ENCODE measurements at places on chromosomes 5 and 9.

DNA sequence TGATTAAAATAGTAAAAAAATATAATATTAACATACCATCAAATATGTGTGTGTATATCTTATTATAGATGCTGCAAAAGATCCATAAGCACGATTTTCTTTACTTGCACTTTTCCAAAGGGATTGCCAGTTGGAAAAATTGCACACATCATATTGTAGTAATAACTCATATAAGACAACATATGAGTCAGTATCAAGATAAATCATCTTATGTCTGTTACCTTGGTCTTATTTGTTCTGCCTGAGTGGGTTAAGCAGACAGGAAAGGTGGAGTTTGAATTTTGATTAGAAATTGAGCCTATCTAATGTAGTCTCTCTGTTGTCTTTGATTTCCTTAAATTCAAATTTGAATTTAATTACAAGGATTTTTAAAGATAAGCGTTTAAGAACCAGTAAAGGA is 24.6 kb downstream of the LYSMD3 start:
- no peak for DNase-seq

- no peak for DNase-seq
Observed at GRCh38 chr9:122234022-122234748, 5.4 kb upstream of the LHX6 start.

GRCh38 chr5:100898504-100899346 is 4.4 kb downstream of the ST8SIA4 start:
- DNase-seq = no peak

- DNase-seq = no peak
Observed at GRCh38 chr5:40436535-40437237, 243.0 kb upstream of the PTGER4 start.

DNA sequence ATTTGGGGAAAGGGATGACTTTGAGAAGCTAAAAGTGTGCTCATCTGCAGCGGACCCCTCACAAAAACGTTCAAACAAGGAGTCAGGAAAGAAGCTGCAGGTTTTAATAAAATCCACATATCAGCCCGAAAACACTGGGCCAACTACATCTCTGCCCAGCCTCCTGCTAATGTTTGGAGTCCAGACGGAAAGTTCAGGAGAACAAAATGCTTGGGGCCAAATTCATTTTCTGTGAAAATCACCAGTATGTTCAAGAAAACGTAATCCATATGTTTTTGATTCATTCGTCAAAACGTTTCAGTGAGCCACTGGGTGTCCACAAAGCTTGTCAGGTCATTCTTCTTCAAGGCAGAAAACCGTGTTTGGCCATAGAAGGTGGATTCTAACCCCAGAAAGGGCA is 87.5 kb upstream of the GAS1 start:
- DNase-seq = no peak

DNA sequence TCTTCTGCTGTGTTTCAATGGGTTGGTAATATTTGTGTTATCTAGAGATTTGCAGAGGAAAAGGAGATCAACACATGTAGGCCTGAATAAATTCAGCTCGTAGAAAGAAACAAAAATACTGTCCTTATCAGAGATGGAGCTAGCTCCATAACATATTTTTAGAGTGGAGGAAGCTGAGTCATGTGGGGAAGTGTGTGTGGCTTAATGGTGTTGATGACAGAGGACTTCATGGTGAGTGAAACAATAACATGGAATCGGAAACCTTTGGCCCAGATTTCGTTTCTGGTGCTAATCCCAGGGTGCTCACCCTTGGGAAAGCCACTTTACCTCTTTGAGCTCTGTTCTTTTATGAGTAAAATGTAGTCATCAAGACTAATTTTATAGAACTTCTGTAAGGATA is 825.0 kb downstream of the TLR4 start:
- DNase-seq = peak; percentile 85

DNA sequence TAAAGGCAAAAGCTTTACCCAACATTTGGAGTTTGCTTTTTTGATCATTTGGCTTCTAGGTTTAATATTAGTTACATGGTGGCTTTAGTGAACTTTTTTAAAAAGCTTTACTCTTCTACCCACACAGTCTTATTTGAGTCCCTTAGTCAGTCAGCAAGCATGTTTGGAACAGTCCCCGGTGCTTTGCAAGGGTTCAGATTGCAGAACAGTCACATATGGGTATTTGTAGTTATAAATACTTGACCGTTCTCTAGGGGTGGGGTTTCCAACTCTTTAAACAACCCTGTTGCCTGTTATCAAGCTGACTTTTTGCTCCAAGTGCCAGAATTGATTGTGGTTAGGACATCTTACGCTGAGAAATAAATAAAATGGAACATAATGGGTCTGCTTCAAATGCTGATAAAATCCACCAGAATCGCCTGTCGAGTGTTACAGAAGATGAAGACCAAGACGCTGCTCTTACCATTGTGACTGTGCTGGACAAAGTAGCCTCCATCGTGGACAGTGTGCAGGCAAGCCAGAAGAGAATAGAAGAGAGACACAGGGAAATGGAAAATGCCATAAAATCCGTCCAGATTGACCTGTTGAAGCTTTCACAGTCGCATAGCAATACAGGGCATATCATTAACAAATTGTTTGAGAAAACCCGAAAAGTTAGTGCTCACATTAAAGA is at the start of gene CAVIN4:
Gene CAVIN4 (plus strand): TSS at position 304 of the 673 bp plus-strand sequence. CDS start 65 bp downstream, at position 369.
- no peak for DNase-seq

DNA sequence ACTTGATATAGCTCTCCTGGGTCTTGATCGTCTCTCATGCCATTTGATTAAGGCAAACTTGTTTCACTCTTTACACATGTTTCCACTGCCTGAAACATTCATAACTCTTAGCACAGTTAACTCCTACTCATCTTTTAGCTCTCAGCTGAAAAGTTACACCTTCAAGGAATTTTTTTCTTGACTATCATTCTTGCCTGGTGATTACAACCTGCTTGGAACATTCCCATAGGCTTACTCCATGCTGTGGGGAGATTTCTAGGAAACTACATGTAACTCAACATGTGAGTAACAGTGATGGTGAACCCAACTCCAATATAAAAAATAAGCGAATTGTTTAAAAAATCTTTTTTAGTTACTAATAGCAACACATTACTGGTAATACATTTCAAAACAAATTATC is 224.1 kb upstream of the MPDZ start:
- no peak for DNase-seq

- DNase-seq = no peak
Observed at GRCh38 chr5:177434437-177434836, 8.0 kb downstream of the GRK6 start.

DNA sequence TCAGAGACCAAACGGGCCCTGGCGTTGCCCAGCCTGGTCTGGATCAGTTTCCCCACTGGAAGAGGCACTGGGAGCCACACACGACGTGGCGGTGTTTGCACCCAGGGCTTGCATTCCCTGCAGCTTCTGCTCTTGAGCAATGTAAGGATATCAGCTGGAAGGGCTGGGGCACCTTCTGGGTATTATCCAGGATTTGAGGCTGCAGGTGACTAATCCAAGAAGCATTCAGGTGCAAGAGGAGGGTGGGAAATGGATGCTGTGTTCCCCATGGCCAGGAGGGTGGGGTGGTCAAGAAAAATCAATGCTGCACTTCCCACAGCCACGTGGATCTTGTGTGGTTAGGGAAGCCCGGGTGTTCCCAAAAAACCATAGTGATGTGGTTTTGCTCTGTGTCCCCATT is 430.9 kb downstream of the IRX2 start:
- no peak for DNase-seq

DNA sequence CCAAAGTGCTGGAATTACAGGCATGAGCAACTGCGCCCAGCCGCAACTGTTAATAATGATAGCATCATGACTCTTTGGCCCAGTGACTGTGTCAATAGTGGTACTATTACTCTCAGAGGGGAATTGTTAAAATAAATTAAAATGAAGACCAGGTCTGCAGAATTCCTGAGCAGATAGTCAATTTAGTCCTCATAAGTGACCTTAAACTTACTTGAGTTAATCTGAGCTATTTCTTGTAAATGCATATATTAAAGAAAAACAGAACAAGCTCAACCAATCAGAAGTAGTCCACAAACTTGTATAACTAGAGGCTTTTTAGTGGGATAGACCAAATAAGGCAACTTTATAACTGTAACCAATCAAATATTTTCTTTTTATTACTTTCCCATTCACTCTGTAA is 1.7 kb upstream of the RECK start:
- no peak for DNase-seq

GRCh38 chr9:31837211-31837610 is 547.2 kb upstream of the ACO1 start:
- no peak for DNase-seq

- no peak for DNase-seq
Observed at GRCh38 chr5:66675406-66675805, 79.2 kb downstream of the MAST4 start.

DNA sequence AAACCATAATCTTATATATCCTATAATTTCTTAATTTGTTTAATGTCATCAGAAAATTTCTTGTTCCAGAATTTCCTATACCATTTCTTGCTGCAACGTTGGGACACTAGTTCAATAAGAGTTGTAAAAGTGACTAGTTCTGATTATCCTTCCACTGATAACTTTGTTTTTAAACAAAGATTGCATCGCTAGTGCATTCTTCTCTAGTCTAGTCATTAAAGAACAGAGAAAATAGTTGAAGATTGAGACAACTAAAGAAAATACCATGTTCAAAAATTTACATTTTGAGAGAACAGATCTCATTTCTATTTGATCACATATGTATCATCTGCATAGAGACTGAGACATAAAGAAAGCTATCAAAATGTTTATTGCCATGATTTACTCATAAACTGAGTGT is 1888.2 kb downstream of the EFNA5 start:
- no peak for DNase-seq

GRCh38 chr9:34405719-34406118 is 29.0 kb upstream of the MYORG start:
- no peak for DNase-seq

DNA sequence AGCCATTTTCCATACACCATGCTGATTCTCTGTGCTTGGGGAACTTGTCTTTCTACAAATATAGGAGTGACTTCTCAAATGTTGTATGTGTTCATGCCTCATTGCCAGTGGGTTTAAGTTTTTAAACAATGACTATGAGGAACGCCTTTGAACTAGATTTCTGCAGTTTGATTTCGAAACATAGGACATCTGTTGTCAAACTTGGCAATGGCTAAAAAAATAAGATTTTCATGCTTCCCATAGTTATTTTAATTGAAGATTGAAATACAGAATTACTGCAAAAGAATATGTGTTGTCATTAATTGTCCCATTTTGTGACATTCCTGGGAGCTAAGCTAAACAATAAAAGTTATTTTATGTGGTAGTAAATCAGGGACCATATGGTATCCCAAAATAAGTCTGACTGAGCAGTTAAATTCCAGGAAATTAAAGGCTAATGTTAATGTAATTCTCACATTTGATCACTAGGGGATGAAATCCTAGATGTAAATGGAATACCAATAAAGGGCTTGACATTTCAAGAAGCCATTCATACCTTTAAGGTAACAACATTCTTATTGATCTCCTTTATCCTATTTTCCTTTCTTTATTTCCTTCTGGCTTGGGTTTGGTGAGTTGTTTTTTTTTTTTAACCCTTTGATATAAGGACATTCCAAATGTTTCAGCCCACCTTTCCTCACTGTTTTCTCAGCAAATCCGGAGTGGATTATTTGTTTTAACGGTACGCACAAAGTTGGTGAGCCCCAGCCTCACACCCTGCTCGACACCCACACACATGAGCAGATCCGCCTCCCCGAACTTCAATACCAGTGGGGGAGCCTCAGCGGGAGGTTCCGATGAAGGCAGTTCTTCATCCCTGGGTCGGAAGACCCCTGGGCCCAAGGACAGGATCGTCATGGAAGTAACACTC is 116.7 kb downstream of the GOLPH3 start:
- no peak for DNase-seq

GRCh38 chr9:5714501-5715401 is 85.8 kb downstream of the RIC1 start:
- DNase-seq = no peak

DNA sequence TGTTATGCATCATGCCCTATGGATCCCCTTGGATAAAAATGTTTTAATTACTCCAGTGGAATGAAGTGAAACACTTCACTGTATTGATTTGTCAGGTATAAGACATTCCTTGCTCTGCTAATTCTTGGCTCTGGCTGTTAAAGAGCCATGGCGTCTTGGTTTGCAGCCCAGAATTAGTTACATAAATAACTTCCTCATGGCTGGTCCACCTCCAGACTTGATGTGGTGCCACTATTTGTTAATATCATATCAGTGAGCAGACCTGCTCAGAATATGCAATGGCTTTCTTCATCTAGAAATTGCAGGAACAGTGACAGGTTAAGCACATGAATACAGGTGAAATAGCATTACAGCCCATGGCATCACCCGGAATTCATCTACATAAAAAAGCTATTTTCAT is 446.9 kb upstream of the GRIN3A start:
- DNase-seq = no peak

GRCh38 chr5:118008779-118009178 is 979.6 kb downstream of the DTWD2 start:
- DNase-seq = no peak

- DNase-seq = no peak
Observed at GRCh38 chr5:159419576-159419975, 89.3 kb upstream of the IL12B start.

GRCh38 chr5:178150977-178151734 is 2.5 kb downstream of the NHP2 start:
- no peak for DNase-seq

DNA sequence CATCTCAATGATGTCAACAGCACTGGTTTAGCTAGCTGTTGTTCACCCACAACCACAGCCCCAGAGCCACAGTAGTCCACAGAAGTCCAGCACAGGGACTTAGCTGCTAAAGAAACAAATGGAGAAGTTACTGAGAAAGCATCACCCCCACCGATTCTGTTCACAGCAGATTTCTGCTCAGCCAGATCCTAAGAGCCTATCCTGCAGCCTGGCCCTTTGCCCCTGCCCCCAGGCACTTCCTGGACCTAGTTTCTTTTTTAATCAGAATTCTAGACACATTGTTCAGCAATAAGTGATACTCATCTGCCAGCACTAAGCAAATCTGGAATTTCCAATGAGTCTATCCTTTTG is 7.4 kb downstream of the B4GALT1 start:
- DNase-seq = no peak

DNA sequence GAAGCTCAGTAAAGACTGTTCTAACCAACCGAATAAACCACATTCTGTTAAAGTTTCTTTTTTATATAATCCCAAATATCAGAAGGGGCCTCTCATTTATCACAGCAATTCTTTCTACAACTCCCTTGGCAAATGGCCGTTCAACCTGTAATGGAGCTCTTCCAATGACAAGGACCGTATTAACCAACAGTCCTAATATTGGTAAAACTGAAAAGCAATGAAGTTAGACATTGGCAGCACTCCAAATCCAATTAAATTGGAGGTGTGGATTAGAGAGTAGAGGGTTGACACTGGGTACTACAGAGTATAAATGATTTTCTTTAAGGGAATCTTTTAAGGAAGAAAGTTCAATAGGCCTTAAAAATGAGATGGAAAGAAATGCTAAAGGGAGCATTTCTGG is 842 bp downstream of the TMED7 start:
- no peak for DNase-seq

DNA sequence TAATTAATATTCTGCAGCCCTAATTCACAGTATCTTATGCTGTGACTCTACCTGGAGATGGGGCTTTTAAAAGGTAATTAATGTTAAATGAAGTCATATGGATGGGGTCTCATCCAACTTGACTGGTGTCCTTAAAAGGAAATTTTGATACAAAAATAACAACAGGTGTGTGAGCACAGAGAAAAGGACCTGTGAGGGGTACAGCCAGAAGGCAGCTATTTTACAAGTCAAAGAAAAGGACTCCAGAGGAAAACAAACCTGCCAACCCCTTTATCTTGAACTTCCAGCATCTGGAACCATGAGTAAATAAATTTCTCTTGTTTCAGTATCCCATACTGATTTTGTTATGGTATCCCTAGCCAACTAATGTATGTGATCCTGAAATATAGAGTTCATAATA is 250.3 kb downstream of the TMEM232 start:
- DNase-seq = no peak

GRCh38 chr5:111117136-111117535 is 25.0 kb downstream of the WDR36 start:
- DNase-seq = no peak

Data from kidney capillary endothelial cell (primary cell).